ENCODE measurements at places on chromosomes 6 and 20.
A peak's percentile ranks its signal among the peaks of the same experiment; 100 is the strongest.

DNA sequence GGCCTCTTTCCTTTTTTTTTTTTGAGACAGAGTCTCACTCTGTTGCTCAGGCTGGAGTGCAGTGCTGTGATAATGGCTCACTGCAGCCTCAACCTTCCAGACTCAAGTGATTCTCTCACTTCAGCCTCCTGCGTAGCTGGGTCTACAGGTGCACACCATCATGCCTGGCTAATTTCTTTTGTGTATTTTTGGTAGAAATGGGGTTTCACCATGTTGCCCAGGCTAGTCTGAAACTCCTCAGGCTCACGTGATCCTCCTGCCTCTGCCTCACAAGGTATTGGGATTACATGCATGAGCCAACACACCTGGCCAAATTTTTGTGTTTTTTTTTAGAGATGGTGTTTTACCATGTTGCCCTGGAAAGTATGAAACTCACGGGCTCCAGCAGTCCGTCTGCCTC, 29.3 kb downstream of the SRC start:
- DNase-seq: no peak

DNA sequence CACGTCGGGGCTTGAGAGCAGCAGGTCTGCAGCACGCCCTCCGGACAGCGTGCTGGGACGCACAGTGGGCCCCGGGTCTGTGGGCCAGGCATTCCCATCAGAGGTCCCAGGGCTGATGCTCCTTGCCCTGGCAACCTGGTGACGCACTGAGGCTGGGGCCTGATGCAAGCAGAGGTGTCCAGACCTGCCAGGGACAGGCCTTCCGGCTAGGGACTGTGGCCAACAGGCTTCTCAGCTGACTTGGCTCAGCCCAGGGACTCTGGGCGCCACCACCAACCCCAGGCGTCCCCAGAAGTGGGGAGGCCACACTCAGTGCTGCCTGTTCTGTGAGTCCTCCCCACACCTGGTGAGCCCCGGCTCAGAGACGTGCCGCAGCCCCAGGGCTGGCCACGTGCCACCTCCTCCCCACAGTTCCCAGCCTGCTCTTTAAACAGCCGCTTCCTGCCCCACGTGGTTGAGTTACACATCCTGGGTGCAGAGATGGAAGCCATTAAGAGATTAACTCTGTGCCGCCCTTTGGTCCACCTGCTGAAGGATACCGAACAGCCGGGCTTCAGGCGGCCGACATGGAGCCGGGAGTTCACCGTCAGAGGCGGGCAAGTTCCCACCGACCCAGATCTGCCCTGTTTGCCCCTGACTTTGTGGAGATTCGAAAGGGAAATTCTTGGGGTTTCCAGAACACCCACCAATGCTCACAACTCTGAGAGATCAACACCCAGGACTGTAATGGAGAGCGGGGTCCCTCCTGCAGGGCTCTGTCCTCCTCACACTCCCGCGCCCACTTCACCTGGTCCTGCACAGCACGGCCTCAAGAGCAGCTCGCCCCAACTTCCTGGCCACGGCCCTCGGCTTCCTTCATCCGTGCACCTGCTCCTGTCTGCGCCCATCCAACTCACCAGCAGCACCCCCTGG, 37.6 kb upstream of the ZBP1 start:
- no peak for DNase-seq

- DNase-seq: no peak
Observed at GRCh38 chr6:148943451-148943850, 196.6 kb downstream of the UST start.

DNA sequence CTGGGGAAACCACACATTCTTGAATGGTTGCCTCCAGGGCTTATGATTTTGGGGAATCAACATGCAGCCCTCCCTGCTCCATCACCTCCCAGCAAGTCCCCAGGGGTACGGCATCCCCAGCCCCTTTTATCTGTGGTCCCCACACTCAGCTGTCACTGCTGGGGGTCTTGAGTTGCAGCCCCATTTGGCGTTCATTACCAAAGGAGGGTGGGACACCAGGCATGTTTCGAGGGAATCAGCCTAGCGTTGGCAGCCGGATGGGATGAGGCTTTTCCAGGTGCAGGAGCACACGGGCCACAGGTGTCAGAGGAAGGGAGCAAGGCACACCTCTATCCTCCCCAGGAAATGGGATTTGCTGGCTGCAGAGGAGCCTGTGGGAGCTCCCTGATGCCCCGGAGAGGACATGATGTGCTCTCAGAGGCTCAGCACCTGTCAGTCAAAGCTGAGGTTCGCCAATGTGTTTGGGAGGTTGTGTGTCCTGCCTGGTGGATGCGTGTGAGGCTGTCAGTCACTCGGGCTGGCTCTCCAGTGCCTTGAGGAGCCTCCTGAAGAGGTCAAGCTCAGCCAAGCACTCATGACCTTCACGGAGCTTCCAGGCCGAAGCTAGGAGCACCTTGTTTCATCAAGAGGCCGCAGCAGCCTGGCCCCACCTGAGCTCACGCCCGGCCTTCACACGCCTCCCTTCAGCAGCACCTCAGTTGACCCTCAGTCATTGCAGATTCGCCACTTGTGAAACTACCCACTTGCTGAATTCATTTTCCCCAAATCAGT, 95.0 kb downstream of the ERMARD start:
- DNase-seq: no peak

DNA sequence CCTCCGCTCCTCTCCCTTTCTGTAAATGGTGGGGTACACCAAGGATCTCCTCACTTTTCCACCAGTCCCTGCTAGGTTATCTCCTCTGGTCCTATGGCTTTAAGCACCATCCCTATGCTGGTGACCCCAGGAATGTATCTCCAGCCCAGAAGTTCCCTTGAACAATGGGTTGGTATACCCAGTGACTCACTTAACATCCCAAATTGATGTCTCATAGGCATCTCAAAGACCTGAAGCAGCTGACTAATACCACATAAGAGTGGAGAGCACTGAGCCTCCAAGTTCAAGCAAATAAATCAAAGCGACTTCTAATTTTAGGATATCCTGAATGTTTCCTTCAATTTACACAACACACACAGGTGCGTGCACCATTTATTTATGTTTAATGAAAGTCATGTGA, 48.3 kb downstream of the ADGRF1 start:
- peak; percentile 98 for DNase-seq
